Adipocyte (in vitro differentiated cells): ENCODE measurements at places on chromosomes 3 and 15.

DNA sequence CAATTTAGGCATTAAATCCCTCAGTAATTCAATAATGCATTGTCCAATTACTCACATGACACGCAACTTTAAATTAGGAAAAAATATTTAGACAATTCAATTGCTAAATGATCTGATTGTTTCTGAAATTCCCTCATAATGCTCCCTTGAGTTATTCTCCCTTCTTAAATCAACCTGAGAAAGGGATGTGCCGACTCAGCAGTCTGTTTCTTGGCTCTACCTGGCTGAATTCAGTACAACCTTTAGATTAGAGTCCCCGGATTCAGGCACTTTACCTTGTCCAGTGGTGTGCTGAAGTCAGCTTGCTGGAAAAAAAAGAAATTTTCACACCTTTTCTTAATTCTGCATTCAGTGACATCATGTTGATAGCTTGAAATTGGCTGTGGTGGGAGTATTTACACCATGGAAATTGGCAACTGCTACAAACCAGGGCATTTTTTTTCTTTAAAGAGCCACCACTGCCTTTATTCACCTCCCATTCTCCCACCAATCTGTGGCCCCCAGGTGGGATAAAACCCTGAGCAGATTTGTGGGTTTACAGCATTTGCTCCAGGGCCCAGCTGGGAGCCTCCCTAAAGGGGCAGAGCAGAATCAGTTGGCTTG is 20.9 kb upstream of the LOXL1 start:
- DNase-seq = no peak

GRCh38 chr15:63513271-63513670 is 8.9 kb downstream of the USP3 start:
- DNase-seq = no peak

DNA sequence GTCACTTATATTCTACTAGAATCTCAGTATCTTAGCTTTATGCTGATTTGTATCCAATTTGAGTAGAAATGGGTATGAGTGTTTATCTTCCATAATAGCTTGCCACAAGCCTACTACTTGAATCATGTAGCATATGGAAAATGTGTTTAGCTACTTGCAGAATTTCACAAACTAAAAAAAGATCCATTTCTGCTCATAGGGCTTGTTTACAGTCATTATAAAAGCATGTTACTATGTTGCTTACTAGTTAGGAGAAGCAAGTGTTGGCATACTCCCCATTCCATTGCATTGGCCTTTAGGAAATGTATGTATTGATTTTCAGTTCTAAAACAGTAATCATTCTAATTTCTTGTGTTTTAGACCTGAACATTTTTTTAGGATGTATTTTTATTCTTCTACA is 939.2 kb downstream of the NAALADL2 start:
- DNase-seq = peak; percentile 7

DNA sequence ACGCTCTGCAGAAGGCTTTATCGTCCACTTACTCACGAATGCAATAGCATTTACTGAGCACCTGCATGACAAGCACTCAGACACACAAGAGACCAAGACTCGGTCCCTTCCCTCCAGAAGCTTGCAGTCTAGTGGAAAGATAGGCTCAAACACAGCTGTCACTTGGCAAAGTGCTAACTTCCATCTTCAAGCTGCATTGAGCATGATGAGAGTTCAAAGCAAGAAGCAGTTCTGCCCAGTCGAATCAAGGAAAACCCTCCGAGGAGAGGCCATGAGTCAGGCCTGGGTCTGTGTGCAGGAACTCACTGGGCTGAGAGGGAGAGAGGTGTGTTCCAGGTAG is 51.5 kb downstream of the C3orf20 start:
- no peak for DNase-seq

DNA sequence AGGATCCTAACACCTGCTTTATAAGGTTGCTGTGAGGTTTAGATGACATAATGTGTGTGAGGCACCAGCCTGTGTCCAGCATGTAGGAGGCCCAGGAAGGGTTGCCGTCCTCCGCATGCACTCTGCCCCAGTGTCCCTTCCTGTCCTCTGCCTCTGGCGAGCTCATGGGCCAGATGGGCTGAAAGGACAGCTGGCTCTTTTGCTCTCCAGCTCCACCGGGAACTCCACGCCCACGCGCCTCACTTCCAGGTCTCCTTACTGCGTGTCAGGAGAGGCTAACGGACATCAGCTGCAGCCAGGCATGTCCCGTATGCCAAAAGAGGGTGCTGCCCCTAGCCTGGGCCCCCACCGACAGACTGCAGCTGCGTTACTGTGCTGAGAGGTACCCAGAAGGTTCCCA is 12.2 kb downstream of the MUC20 start:
- no peak for DNase-seq

DNA sequence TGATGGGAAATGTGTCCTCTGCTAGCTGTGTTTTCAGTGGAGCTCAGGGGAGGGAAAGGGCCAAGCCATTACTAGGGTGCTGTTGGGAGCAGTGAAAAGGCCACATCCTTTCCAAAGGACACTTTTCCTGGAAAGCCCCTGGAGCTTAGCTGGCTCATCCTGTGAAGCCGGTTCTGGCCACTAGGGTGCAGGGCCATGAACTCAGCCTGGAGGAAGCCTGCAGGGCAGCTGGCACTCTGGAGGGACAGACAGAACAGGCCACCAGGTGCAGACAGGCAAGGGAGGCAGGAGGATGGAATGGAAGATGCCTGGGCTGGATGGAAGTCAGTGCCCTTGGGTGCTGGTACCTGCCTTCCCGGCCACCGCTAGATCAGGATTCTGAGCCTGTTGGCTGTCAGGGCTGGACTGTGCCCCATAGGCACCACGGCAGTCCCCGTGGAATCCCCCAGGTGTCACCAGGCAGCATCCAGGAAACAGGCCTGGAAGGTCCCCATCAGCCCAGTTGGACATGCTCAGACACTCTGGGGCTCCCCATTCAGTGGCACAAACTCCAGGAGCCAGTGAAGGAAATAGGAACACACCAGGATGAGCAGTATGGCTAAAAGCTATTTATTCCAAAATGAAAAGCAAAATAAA is 76.2 kb upstream of the C2CD4B start:
- DNase-seq = no peak

DNA sequence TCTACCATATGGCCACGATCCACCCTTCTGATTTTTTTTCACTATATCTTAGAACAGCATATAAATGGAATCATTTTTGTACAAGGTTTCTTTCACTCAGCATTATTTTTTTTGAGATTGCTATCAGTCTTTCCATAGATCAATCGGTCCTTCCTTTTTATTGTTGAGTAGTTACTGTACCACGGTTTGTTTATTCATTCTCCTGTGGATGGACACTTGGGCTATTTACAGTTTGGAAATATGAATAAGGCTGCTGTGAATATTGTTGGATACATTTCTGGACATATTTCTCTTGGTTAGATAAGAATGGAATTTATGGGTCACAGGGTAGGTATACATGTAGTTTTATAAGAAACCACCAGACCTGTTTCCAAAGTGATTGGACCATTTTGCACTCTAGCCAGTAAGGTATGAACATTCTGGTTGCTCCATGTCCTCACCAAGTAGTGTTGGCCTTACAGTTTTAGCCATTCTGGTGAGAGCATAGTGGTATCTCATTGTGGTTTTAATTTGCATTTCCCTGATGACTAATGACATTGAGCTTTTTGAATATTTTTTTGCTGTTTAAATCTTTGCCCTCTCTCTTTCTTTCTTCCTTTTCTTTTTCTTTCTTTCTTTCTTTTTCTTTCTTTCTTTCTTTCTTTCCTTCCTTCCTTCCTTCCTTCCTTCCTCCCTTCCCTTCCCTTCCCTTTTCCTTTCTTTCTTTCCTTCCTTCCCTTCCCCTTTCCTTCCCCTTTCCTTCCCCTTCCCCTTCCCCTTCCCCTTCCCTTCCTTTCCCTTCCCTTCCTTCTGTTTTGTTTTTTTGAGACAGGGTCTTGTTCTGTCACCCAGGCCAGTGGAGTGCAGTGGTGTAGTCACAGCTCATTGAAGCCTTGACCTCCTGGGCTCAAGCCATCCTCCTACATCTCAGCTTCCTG is 49.2 kb downstream of the LRRK1 start:
- peak; percentile 59 for DNase-seq

DNA sequence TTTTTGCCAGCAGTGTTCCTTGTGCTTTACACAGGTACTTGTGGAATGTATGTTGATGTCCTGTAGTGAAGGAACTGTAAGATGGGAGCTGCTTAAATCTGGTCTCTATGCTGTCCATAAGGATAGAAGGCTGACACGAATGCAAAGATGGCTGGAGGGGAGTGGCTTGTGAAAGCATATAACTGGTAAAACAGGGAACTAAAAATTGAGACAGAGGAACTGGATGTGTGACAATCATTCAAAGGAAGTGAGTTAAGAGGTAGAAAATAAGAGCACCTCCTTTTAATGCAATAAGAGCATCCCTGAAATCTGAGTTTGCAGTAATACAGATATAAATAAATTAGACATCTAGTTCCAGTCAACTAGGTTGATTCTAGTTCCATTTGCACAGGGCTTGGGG is 35.2 kb downstream of the RNF13 start:
- no peak for DNase-seq

- no peak for DNase-seq
These were observed 53.0 kb upstream of the TMEM115 start for GRCh38 chr3:50412231-50412754.

GRCh38 chr3:41259449-41260062 is 60.3 kb downstream of the CTNNB1 start:
- peak; percentile 64 for DNase-seq

DNA sequence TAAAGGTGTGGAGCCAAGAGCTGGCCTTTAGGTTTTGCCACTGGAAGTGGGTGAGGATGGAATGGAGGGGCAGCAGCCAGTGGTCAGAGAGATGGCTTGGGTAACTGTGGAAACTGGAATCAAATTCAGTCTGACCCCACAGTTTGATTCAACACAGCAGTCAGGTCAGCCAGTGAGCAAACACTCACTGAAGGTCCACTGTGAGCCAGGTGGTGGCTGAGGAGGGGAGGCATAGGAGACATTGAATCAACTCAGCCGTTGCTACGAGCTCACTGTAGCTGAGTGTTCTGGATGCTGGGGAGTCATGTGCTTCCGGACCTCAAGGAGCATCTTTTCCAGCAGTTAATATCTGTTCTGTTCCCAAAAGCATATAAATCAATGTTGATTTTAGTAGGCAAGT is 37.5 kb downstream of the LPP start:
- no peak for DNase-seq

GRCh38 chr15:89226359-89227221 is 5.2 kb upstream of the RLBP1 start:
- DNase-seq = no peak

DNA sequence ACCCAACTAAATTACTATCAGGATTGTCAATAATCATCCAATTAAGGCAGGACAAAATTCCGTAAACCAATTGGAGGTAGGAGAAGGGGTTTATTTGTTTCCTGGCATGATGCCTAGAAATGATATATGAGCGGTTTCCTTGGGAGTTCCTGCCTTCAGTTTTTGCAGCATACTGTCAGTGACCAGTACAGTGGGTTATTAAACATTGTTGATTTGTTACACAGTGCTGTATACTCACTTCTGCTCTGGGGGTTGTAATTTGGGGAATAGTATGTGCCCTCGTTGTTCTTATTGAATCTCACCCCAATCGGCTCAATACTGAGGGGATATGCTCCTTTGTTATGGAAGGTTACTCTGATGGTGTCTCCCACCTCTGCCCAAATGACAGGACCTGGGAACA is 22.2 kb downstream of the CP start:
- peak; percentile 61 for DNase-seq

DNA sequence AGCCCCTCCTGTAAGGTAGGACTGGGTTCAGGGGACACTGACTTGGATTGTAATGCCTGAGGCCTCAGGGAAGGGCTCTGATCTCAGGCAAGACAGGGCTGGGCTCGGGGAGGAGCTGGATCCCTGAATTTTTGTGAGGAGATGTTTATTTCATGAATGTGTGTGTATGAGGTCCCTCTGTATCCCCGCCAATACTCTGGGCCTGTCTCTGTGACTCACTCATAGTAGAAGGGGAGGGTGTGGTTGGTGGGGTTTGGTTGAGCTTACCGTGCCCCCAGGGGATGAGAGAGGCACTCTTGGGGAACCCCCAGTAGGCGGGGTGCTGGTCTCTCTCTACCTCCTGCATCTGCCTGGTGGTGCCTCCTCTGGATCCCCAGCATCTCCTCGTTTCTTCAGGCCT is 28.1 kb downstream of the RPSA start:
- no peak for DNase-seq

GRCh38 chr3:48243886-48244285 is 3.0 kb downstream of the ZNF589 start:
- DNase-seq = no peak

GRCh38 chr3:109806929-109807328 is 469.6 kb upstream of the DPPA4 start:
- no peak for DNase-seq

GRCh38 chr3:188365988-188366698 is 212.2 kb downstream of the LPP start:
- no peak for DNase-seq

DNA sequence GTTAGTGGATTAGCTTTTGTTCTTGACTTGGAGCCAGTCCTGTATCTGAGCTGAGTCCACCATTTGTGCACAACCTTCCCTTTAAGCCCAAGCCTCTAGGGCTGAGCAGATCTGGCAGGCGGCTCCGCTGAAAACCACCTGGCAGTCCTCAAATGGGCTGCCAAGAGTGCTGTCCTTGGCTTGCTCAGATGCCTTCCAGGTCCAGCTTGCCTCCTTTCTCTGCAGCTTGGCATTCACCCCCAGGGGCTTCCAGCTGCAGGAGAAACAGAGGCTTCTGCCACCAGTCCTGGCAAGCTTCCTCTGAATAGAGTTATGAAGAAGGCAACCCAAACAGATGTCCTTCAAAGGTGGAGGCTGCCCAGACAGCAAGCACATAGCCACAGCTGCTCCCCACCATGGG is 96.7 kb downstream of the LRTM1 start:
- DNase-seq = no peak

GRCh38 chr3:188284455-188285212 is 130.7 kb downstream of the LPP start:
- no peak for DNase-seq

DNA sequence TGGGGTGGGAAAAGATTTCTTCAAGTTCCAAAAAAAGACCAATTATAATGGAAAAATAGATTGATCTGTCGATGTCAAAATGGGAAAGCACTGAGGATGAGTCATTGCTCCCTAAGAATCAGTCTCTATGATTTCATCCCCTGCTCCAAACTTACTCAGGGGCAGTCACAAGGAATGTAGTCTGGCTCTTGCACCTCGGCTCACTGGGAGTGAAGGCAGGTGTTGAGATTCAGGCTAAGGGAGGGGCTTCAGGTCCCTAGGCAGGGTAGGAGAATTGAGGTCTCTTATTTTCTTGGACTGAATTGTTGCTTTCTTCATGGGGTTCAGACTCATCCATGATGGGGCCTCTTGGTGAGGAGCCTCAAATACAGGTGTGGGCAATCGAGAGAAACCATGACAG is 14.2 kb downstream of the ESYT3 start:
- no peak for DNase-seq
